ENCODE measurements at places on chromosomes 16 and 17.

DNA sequence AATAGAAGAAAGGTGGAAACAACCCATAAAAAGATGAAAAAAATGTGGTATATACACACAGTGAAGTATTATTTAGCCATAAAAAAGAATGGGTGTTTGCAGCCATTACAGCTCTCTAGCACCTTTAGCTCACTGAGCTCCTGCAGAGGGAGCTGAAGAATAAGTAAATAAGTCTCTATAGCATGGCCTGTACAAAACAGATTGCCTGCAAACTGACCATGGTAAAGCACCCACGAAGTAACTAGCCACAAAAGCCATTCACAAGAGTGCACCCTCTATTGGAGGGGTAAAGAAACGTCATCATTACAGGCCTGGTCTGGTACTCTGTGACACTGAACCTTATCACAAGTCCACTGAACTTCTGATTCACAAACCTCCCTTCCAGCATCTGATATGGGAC lies 76.3 kb downstream of the USP32 start:
- DNase-seq, result no peak

- no peak for DNase-seq
Measured at GRCh38 chr17:3957735-3958599, 6.3 kb downstream of the ATP2A3 start.

- DNase-seq, result no peak
Measured at GRCh38 chr16:85096921-85097320, 15.4 kb downstream of the CIBAR2 start.

GRCh38 chr16:1206786-1207185 lies 18.3 kb downstream of the TPSG1 start:
- DNase-seq, result no peak

GRCh38 chr16:30351586-30352419 lies 3.3 kb downstream of the CD2BP2 start:
- DNase-seq, result no peak

DNA sequence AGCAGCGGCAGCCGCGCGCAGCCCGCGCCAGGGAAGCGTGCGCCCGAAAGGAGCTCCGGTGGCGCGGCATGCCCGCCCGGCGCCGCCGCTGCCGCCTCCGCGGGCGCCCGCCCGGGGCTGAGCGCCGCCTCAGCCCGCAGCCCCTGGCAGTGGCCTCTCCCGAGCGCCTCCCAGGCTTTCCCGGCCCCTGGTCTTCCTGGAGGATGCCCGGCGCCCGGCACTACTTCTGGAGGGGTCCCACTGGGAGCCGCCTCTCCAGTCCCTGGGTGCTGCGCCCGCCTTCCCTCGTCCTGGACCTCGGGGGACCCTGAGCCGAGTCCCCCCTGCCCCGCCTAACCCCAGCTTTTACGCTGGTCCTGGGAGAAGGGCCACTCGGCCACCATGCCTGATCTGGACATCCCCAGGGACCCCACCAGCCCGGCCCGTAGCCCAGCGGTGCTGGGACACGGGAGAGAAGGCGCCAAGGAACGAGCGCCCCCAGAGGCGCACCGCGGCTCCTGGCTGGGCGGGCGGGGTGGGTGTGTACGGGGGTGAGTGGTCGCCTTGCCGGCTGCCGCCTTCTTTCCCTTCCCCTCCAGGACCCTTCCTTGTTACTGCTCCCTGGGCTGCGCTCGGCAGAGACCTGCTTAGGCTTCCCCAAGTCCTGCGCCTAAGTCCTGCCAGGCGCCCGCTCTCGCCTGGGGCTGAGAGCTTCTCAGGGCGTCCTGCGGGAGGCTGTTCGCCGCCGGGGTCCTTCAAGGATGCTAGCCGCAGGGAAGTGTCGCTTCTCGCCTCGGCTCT lies 704 bp downstream of the ASIC2 start:
- no peak for DNase-seq

GRCh38 chr17:4010754-4011153 lies 46.5 kb upstream of the ATP2A3 start:
- no peak for DNase-seq

DNA sequence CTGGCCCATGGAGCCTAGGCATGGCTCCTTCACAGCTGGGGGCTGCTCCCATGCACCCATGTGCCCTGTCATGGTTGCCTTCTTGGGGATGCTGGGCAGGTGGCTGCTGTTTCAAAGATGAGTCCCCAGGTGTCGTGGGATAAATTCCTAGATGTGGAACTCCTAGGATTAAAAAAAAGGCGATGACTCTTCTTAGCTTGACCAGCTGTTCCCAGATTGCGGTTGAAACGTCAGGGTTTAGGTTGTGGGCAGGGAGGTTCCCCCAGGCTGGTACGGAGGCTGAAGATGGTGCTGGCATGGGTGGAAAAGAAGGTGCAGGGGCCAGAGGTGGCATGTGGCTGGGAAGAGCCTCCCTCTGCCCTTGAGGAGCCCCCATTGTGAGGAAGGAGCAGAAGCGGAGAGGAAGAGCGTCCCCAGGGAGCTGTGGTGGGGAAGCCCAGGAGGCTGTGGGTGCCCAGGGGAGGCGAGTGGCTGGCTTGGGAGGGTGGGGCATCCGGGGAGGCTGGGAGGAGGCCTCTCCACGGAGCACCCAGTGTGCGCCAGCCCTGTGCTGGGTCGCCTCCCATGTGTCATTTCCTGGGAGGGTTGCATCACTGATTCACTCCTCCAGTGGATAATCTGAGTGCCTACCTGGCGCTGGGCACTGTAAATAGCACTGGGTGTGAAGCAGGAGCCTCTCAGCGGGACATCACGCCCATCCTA lies 7.5 kb upstream of the KCNJ12 start:
- no peak for DNase-seq

- no peak for DNase-seq
Measured at GRCh38 chr17:45298546-45299285, 18.1 kb downstream of the MAP3K14 start.

GRCh38 chr16:17368446-17368845 lies 102.3 kb downstream of the XYLT1 start:
- no peak for DNase-seq

- no peak for DNase-seq
Measured at GRCh38 chr17:57566721-57567120, 178.4 kb downstream of the CCDC182 start.

DNA sequence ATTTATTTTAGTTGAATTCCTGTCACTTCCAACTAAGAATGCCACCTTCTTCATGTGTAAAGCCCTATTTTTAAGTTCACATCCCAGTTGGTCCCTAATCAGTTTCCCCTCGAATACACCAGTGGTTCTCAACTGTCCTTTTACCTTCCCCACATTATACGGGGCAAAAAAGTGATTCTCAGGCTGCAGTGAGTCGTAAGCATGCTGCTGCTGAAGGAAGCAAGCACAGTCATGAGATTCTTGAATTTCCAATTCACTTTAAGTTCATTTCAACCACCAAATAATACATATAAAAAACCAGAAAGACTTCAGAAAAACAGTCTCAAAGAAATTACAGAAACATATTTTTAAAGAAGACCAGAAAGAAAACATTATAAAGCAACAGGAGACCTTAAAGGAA lies 47.9 kb downstream of the UBE2G1 start:
- DNase-seq, result no peak

DNA sequence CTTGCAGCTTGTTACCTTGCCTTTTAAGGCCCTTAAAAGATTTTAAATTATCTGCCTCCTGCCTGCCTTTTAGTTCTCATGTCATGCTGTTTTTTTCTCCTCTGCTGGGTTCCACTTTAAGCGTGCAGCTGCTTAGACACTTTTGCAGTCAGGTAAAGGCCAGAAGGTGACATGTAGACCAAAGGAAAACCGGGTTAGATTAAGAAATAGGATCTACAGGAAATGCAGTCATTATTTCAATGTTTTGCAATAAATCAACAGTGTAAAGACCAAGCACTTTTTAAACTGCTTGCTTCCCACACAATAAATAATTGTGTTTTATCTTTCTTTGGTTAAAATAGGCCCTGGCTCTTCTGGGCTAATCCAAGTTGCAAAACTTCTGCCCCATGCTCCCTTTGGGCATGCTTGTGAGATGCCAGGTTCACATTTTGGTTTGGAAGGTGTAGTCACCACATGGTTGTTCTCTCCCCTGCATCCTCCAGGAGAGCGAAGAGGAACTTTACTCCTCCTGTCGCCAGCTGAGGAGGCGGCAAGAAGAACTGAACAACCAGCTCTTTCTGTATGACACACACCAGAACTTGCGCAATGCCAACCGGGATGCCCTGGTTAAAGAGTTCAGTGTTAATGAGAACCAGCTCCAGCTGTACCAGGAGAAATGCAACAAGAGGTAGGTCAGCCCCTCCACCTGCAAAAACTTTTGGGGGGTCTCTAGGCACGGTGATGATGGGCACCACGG lies 54.9 kb downstream of the SDR42E1 start:
- no peak for DNase-seq

DNA sequence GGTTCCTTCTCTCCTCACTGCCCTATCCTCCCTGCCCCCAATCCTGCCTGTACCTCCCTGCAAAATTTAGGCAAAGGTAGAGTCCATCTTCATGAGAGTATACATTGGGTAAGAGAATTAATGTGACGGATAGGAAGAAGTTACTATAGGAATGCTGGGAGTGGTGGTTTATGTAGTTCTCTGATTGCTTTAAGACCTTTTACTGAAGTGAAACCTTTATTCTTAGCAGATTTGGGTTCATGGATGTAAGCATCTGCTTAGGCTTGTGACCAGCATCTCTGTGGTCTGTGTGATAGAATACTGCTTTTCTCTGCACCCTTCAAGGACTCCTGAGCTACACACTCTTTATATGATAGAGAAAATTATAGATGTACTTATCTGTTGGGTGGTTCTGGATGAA lies 127.3 kb downstream of the PRKCA start:
- no peak for DNase-seq

DNA sequence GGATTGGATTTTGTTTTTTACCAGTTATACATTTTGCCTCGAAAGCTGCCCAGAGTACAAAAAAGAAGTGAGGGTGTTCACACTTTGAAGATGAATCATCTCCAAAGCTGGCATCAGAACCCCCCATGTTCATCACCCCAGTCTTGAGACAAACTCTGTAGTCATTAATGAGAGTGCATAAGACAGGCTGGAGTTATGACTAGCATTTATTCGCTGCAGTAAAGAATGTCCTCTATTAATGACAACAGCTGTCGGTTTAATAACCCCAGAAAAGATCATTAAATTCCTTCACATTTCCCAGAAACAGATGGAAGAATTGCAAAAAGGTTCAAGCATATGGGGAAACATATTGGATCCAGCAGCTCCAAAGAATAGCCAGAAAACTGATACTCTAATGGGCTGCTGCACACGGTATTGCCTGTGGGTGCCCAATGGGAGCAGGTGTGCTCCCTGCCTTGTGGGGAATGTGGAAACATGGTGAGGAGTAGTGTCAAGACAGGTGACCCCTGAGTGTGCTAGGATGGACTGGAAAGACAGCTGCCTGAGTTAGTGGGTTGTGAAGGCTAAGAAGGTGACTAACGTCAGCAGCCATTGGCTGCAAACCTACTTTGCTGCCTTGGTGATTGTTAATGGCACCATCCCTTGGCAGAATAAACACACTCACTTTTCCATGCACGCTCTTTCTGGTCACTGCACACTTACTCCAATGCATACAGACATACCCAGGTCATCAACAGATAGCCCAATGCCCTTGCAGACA lies 81.9 kb downstream of the AIPL1 start:
- DNase-seq, result no peak

DNA sequence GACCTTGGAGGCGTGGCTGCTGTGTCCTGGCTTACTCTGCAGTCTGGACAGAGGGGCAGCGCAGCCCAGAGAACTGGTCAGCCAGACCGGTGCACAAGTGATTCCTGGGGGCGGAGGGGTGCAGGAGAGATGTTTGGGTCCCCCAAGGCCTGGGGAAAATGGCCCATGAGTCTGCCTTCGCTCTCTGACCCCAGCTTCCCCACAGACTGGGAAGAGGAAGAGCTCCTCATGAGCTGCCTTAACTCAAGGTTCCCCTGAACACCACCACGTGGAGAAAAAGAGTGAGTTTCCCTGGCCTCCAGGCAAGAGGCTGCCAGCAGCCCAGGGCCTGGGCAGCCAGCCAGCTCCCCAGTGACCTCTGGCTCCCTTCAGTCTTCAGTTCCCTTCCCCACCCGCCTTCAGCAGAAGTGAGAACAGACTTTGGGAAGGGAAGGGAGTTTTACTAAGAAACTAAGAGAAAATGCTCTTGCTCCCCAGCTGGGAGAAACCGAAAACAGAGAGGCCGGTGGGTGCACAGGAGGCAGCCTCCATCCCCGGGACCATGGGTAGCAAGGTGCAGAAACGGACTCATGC lies 2.0 kb upstream of the C17orf99 start:
- DNase-seq, result no peak

- no peak for DNase-seq
Measured at GRCh38 chr16:19776565-19776964, 58.5 kb downstream of the IQCK start.

DNA sequence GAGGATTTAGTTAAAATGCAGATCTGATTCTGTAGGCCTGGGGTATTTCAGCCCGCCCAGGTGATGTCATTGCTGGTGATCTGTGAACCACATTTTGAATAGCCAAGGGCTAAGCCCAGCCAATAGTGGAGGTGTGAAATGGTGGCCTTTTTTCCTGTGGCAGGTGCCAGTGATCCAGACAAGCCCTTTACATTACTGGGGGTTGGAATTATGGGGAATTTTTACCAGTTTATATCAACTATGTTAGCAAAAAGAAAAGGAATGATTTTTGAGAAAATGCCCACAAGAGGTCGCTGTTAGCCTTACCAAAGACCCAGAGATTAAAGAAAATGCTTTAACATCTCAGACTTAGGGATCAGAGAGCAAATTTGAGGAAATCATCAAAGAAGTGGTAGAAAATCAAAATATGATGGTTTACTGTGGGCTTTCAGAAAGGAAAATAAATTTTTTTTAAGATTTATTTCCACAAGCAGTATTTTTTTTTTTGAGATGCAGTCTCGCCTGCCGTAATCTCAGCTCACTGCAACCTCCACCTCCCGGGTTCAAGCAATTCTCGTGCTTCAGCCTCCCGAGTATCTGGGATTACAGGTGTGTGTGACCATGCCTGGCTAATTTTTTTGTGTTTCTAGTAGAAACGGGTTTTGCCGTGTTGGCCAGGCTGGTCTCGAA lies 3.9 kb downstream of the VPS35L start:
- DNase-seq, result peak; percentile 23

GRCh38 chr16:2919511-2920255 lies 8.0 kb downstream of the FLYWCH1 start:
- DNase-seq, result peak; percentile 25

- no peak for DNase-seq
Measured at GRCh38 chr17:61461967-61462718, 9.9 kb downstream of the TBX4 start.
